ENCODE measurements at places on chromosomes 3 and 15.

GRCh38 chr3:140386357-140387100 lies 291.3 kb upstream of the TRIM42 start:
- DNase-seq: no peak

- DNase-seq: no peak
Measured at GRCh38 chr3:6229778-6230410, 631.0 kb upstream of the GRM7 start.

GRCh38 chr3:181933052-181933618 lies 221.4 kb downstream of the SOX2 start:
- DNase-seq: no peak

- no peak for DNase-seq
Measured at GRCh38 chr3:30708472-30708871, 102.1 kb downstream of the TGFBR2 start.

- no peak for DNase-seq
Measured at GRCh38 chr3:32794487-32795308, 23.1 kb upstream of the TRIM71 start.

GRCh38 chr15:72865486-72865885 lies 81.9 kb upstream of the ADPGK start:
- DNase-seq: no peak

GRCh38 chr3:176799675-176800074 lies 397.6 kb downstream of the TBL1XR1 start:
- DNase-seq: no peak

DNA sequence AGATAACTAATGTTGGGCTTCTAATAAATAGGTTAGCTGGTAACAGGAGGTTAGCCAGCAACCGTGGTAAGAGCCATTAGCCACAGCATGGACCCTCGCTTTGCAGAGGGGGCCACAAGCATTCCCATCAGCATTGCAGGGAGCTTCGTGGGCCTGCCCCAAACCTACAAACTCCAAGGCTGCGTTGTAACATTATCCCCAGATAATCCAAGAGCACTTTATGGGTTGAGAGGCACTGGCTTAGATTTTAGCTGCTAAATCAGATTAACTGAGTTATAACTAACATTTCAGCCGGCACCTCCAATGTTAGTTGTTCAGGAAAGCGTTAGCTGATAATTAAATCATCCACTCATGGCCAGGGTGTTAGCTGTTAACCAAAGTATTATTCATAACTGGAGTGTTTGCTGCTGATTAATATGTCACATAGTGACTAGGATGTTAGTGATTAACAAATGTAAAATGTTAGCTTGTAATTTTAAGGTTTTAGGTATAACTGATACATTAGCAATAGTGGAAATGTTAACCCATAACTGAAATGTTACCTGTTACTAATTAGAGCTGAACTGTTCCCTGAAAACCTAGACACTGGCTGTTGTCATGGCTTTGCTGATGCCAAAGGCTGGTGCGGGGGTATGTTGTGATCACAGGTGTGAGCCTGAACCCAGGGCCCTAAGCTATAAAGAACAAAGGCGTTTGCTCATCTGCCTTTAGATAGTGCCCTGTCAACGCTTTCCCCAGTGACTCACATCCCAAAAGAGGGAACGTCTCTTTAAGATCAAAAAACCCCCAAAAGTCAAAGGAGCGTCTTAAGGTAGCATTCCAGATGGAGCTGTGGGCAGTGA lies 56.2 kb downstream of the SLC6A6 start:
- DNase-seq: no peak

DNA sequence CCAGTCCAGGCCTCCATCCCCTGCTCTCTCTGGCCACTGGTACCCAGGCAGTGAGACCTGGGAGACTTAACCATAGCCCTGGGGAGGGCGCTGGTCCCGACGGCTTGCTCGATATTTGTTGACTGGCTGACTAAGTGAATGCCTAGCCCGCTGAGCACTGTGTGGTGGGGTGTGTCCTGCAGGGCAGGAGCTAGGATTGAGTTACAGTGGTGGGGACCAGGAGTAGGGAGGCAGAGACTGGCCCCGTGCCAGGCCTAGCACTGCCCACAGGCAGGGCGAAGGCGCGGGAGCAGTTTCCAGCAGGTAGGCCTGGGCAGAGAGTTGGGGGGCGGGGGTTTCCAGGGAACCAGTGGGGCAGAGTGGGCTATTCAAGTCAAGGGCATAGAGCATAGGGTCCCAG lies at the start of gene VILL:
TSS of gene VILL (plus strand) at position 260 of the 400 bp plus-strand sequence. CDS start 2,887 bp downstream, outside the sequence.
- DNase-seq: no peak

GRCh38 chr3:87270908-87271700 lies 5.3 kb downstream of the POU1F1 start:
- no peak for DNase-seq

DNA sequence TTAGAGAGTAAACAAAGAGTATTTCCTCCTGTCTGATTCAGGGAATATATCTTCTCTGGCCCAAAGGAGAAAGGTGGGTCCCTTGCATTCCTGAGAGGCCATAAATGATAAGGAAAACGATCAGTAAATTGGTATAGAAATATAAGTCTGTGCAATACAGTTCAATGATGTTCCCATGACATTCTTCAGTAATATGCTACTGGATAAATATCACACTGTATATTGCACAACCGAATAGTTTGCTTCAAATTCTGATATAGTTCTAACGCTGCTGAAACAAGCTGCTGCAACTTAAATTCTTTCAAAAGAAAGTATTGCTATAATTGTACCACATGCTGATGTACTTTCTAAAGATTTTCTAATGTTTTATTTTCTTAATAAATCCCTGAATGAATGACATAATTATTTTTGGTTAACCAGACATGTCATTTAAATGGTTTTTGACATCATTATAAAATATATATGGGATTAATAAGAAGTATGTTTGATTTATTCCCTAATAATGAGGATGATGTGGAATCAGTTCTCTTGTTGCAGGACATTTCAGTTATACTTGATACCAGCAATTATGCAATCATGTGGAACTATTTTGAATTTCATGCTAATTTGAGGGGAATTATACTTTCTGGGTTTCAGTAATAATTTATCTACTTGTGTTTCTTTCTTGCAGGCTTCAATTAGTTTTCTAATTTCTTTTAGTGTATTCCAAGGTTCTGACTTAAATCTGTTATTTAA lies 44.9 kb downstream of the FGF7 start:
- DNase-seq: no peak

DNA sequence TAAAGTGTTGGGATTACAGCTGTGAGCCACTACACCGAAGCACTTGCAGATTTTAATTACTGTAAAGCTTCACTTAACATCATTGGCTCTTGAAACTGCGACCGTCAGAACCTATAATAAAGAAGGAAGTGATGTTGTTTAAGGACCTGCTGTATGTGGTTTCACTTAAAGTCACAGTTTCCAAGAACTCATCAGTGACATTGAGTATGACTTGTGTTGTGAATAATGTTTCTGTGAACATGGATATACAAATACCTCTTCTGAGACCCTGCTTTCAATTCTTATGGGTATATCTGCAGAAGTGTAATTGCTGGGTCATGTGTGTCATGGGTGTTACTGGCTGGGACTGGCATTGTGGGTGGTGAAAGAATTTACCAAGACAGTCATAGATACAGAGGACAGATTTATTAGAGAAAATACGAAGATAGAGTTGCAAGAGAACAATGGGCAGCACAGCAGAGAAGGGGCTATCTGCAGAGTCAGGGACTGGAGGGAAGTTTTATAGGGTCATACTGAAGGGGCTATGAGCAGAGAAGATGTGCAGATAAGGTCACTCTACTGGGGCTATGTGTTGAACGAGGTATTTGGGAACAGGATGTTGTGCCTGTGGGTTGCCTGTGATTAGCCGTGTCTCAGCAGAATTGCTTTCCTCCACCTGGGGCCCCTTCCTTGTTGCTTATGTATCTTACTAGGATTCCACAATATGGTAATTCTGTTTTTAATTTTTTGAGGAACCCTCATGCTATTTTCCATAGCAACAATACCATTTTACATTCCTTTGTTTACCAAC lies 4.5 kb downstream of the NDUFB5 start:
- no peak for DNase-seq

- no peak for DNase-seq
Measured at GRCh38 chr3:57942872-57943283, 65.3 kb upstream of the FLNB start.

GRCh38 chr3:57140894-57141293 lies 24.3 kb downstream of the IL17RD start:
- DNase-seq: no peak

All from GM12892 (cell line).